ENCODE measurements at places on chromosomes 11 and 22. TPM values are rescaled to one million over a fixed set of nuclear protein-coding genes. Genes with fewer than 3 reads are reported as not detected.

Gene TRIM29
- 64.9 TPM for total RNA-seq

Gene OR51B2
- total RNA-seq, result not detected

Gene NCR3LG1
- 1.0 TPM for total RNA-seq

Gene CCDC34
- total RNA-seq, result 1.4 TPM

Gene LRRC10B
- 0.98 TPM for total RNA-seq

Gene DESI1
- 21.0 TPM for total RNA-seq

Gene RIBC2
- total RNA-seq, result not detected

Gene VSIG10L2
- total RNA-seq, result not detected

Gene ACCS
- total RNA-seq, result 34.5 TPM

Gene C11orf42
- not detected for total RNA-seq

Gene NFAM1
- 2.8 TPM for total RNA-seq

Gene PTPMT1
- 131 TPM for total RNA-seq

Gene KRTAP5-9
- total RNA-seq, result 2.1 TPM

DNA sequence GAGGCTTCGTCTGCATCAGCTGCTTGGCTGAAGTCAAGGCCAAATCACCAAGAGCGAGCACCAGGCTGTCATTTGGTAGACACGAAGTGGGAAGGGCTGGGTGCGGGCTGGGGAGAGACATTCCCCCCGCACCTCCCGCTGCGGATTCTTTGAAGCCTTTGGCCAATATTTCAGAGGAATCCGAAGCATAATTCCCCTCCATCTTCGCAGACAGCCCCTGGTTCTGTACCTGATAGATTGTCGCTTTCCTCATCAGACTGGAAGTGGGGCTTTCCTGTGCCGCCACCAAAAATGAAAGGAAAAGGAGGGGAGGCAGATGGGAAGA, 15.3 kb downstream of the BLID start:
- DNase-seq, result peak; percentile 65
- H3K27me3 ChIP-seq, result no peaks in the 10 kb centered on the region
- H3K36me3 ChIP-seq, result no peaks in the 10 kb centered on the region
- peak overlapping the region; percentile 94 for H3K27ac ChIP-seq

GRCh38 chr11:62542750-62543567, 3.6 kb downstream of the AHNAK start:
- H3K36me3 ChIP-seq, result no peaks in the 10 kb centered on the region
- peak overlapping the region; percentile 97 for H3K27ac ChIP-seq
- no peaks in the 10 kb centered on the region for H3K27me3 ChIP-seq
- DNase-seq, result peak; percentile 73

- H3K4me3 ChIP-seq, result no peak overlapping the region
- peak overlapping the region; percentile 71 for H3K27ac ChIP-seq
- H3K4me1 ChIP-seq, result peaks cover 48% of the 10 kb centered on the region
- no peaks in the 10 kb centered on the region for H3K36me3 ChIP-seq
- no peak for DNase-seq
These were observed 21.0 kb upstream of the WNT7B start for GRCh38 chr22:45997777-45998637.

- no peaks in the 10 kb centered on the region for H3K27me3 ChIP-seq
- DNase-seq, result no peak
- H3K4me3 ChIP-seq, result no peak overlapping the region
- H3K4me1 ChIP-seq, result no peaks in the 10 kb centered on the region
- H3K27ac ChIP-seq, result no peak overlapping the region
These were observed 919.1 kb downstream of the TBC1D22A start for GRCh38 chr22:47681411-47682165.

DNA sequence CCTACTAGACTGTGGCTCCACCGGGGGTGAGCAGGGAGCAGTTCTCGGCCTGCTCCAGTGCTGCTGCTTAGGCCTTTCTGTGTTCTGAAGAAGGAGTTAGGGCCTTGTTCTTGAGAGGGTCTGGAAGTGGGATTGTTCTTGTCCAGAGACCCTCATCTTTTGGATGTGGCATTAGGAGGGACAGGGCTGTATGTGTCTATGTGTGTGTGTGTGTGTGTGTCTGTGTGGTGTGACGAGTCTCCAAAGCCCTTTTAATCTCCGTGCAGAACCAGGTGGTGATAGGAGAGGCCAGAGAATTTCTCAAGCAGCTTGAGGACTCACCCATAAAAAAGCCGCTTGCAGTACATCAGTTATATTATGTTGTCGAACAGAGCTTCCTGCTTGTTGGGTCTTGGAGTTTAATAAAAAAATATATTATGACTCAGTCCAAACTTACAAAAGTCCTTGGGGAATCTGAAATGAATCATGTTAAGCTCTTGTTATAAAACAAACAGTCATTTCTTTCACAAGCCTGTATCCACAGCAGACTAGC, 196.5 kb downstream of the TENM4 start:
- DNase-seq, result peak; percentile 38
- no peaks in the 10 kb centered on the region for H3K27me3 ChIP-seq
- no peak overlapping the region for H3K27ac ChIP-seq
- no peaks in the 10 kb centered on the region for H3K4me1 ChIP-seq
- H3K36me3 ChIP-seq, result no peaks in the 10 kb centered on the region
- no peak overlapping the region for H3K4me3 ChIP-seq

GRCh38 chr11:100066399-100066798, 620.7 kb upstream of the ARHGAP42 start:
- no peaks in the 10 kb centered on the region for H3K27me3 ChIP-seq
- H3K36me3 ChIP-seq, result no peaks in the 10 kb centered on the region
- H3K4me3 ChIP-seq, result no peak overlapping the region
- no peak overlapping the region for H3K27ac ChIP-seq

- no peak for DNase-seq
- no peak overlapping the region for H3K4me3 ChIP-seq
- H3K4me1 ChIP-seq, result no peaks in the 10 kb centered on the region
- no peaks in the 10 kb centered on the region for H3K36me3 ChIP-seq
These were observed 37.7 kb upstream of the CCDC188 start for GRCh38 chr22:20188567-20188877.

GRCh38 chr11:41382927-41383326, 76.5 kb downstream of the LRRC4C start:
- H3K27me3 ChIP-seq, result no peaks in the 10 kb centered on the region
- H3K27ac ChIP-seq, result no peak overlapping the region
- no peaks in the 10 kb centered on the region for H3K36me3 ChIP-seq
- H3K4me3 ChIP-seq, result no peak overlapping the region
- DNase-seq, result no peak

DNA sequence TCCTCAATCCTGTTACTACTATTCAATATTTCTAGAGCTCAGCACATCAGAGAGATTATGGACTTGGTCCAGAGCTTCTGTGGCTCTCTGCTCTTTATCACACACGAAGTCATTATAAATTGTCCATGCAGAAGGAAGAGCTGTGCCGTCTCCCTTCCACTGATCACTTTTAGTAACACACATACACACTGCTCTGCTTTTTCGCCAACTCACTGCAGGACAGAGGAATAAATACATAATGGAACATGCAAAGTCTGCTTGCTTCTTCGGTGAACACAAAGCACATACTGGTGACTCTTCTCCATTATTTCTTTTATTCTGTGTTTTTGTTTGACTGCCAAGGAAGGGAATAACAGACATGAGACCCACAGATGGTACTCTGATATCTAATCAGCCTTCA, 1000.0 kb upstream of the TENM4 start:
- H3K27ac ChIP-seq, result no peak overlapping the region
- no peaks in the 10 kb centered on the region for H3K36me3 ChIP-seq
- H3K27me3 ChIP-seq, result no peaks in the 10 kb centered on the region
- no peak for DNase-seq

GRCh38 chr11:19974886-19975285, 185.4 kb downstream of the DBX1 start:
- no peaks in the 10 kb centered on the region for H3K27me3 ChIP-seq
- no peak overlapping the region for H3K4me3 ChIP-seq
- H3K36me3 ChIP-seq, result peaks cover 12% of the 10 kb centered on the region
- no peak overlapping the region for H3K27ac ChIP-seq
- no peak for DNase-seq

DNA sequence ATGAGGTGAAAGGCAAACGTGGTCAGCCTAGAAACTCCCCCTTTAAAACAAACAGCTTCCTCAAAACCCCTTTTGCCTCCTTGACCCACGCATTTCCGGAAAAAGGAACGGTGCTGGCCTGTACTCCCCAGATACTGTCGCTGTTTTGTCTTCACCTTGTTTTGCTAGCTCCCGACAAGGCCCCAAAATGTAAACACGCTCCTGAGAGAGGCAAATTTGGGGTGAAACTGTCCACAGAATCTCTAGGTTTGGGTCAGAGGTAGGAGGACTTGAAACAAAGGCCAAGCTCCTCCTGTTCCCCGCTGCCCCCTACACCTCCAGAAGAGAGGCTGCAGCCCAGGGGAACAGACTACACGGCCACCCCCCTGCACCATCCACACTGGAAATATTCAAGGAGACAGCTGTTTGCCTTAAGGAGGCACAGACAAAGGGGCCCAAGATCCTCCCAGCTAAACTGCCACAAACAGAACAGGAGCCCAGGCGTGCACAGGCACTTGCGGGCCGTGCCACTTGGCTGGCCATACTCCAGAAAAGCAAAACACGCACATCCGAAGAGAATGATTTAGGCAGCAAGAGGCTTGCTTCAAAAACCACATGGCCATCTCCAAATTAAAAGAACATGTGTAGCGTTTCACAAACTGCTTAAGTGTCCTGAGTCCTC, 160.5 kb upstream of the GRK3 start:
- H3K4me3 ChIP-seq, result peak overlapping the region; percentile 65
- H3K27ac ChIP-seq, result peak overlapping the region; percentile 78
- H3K4me1 ChIP-seq, result peaks cover 35% of the 10 kb centered on the region

GRCh38 chr11:64581057-64581523, 9.9 kb upstream of the SLC22A12 start:
- no peak for DNase-seq
- no peak overlapping the region for H3K27ac ChIP-seq
- no peak overlapping the region for H3K4me3 ChIP-seq
- no peaks in the 10 kb centered on the region for H3K4me1 ChIP-seq
- H3K27me3 ChIP-seq, result no peaks in the 10 kb centered on the region

DNA sequence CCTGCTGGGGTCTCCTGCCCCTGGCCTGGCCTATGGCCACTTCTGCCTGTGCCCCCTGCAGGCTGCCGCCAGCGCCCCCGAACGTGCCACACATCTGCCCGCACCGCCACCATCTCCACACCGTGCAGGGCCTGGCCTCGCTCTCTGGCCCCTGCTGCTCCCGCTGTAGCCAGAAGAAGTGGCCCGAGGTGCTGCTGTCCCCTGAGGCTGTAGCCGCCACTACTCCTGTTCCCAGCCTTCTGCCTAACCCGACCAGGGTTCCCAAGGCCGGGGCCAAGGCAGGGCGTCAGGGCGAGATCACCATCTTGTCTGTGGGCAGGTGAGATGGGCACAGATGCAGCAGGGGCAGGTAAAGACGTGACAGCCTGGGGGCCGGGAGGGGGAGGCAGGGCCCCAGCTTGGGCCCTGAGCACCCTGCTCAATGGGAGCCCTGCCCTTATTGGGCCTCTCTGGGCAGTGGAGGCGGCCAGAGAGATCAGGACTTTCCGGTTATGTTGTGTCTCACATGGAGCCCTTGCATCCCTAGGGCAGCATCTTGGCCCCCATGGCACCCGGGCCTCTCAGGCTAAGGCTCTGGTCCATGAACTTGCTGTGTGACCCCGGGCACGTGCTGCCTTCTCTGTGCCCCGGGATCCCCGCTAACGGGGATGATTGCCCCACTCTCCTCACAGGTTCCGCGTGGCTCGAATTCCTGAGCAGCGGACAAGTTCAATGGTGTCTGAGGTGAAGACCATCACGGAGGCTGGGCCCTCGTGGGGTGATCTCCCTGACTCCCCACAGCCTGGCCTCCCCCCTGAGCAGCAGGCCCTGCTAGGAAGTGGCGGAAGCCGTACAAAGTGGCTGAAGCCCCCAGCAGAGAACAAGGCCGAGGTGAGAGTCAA, 18.5 kb downstream of the RELT start:
- no peaks in the 10 kb centered on the region for H3K4me1 ChIP-seq
- H3K27me3 ChIP-seq, result no peaks in the 10 kb centered on the region
- no peak overlapping the region for H3K4me3 ChIP-seq

DNA sequence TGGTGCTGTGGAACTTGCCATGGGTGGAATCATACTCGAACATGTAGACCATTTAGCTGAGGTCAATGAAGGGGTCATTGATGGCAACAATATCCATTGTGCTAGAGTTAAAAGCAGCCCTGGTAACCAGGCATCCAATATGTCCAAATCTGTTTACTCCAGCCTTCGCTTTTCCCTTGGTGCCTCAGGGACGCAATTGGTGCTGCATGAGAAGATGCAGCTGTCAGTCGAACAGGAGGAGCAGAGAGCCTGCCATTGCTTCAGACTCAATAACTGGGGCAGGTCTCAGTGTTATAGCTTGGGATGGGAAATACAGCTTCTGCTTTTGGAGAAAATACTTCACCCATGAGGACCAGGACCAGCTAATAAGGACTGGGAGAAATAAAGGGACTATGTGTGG, 5.0 kb upstream of the MCHR1 start:
- H3K4me3 ChIP-seq, result no peak overlapping the region
- DNase-seq, result no peak
- H3K4me1 ChIP-seq, result no peaks in the 10 kb centered on the region
- no peaks in the 10 kb centered on the region for H3K36me3 ChIP-seq

DNA sequence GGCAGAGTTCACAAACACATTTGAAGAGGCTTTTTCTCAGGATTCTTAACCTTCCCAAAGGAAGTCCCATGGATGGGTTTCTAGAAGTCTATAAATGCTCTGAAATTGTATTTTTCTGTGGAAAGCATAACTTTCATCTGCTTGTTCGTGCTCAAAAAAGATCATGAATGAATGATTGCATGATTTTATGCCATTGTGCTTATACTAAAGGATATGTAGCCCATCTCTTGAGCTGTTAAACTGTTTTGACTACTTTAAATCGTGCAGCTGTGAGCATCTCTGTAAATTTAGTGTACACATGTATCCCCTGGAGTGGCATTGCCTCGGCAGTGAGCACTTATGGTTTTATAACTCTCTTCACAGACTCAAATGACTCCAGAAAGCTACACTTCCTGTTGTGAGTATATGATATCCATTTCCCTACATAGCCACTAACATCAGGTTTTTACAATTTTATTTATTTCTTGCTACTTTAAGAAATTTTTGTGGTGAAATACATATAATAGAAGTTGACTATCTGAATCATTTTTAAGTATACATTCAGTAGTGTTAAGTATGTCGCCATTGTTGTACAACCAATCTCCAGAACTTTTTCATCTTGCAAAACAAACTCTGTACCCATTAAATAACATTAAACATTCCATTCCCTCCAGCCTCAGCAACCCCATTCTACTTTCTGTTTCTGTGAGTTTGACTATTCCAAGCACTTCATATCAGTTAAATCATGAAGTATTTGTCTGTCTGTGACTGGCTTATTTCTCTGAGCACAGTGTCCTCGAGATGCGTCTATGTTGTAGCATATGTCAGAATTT, 8.0 kb downstream of the NEAT1 start:
- H3K27me3 ChIP-seq, result no peaks in the 10 kb centered on the region
- H3K27ac ChIP-seq, result peak overlapping the region; percentile 52
- H3K4me1 ChIP-seq, result peaks cover 88% of the 10 kb centered on the region
- DNase-seq, result no peak
- H3K4me3 ChIP-seq, result peak overlapping the region; percentile 80

GRCh38 chr11:59728913-59729312, 15.3 kb upstream of the OR10V1 start:
- H3K36me3 ChIP-seq, result no peaks in the 10 kb centered on the region
- H3K27me3 ChIP-seq, result no peaks in the 10 kb centered on the region
- H3K4me1 ChIP-seq, result no peaks in the 10 kb centered on the region
- no peak overlapping the region for H3K27ac ChIP-seq
- no peak overlapping the region for H3K4me3 ChIP-seq
- no peak for DNase-seq

- H3K36me3 ChIP-seq, result peaks cover 100% of the 10 kb centered on the region
- peak; percentile 79 for DNase-seq
- no peak overlapping the region for H3K4me3 ChIP-seq
- H3K4me1 ChIP-seq, result peaks cover 9% of the 10 kb centered on the region
- H3K27me3 ChIP-seq, result no peaks in the 10 kb centered on the region
- peak overlapping the region; percentile 42 for H3K27ac ChIP-seq
These were observed 32.1 kb downstream of the UQCR10 start for GRCh38 chr22:29799217-29799680.
